ENCODE measurements at places on chromosomes 1 and 21. TPM values are rescaled to one million over a fixed set of nuclear protein-coding genes. Genes with fewer than 3 reads are reported as not detected.

Gene VHLL
- not detected for total RNA-seq

Gene TDRD5
- not detected for total RNA-seq

Gene IL12RB2
- not detected for total RNA-seq

Gene GIPC2
- 0.92 TPM for total RNA-seq

Gene LAD1
- total RNA-seq: not detected

Gene SLAMF8
- not detected for total RNA-seq

Gene APOBEC4
- 0.06 TPM for total RNA-seq

Gene KIAA1614
- 7.6 TPM for total RNA-seq

Gene BCAN
- not detected for total RNA-seq

Gene SPATA45
- total RNA-seq: 0.53 TPM

Gene ACTL8
- not detected for total RNA-seq

Gene ADAMTSL4
- total RNA-seq: 6.3 TPM

Gene OR2L13
- total RNA-seq: not detected

Gene BCL2L15
- 0.26 TPM for total RNA-seq

Gene CAMSAP2
- 24.7 TPM for total RNA-seq

Gene CTSK
- 139 TPM for total RNA-seq

Gene CD1B
- not detected for total RNA-seq

Gene F3
- 3.4 TPM for total RNA-seq

Gene WARS2
- total RNA-seq: 14.6 TPM

Gene OR2T10
- not detected for total RNA-seq

Gene C4BPA
- not detected for total RNA-seq

Gene NENF
- total RNA-seq: 61.1 TPM

Gene KCNE1
- total RNA-seq: 0.53 TPM

Gene TCEA3
- total RNA-seq: 14.0 TPM

Gene FCAMR
- total RNA-seq: not detected

Gene OR6K3
- not detected for total RNA-seq

Gene MAEL
- not detected for total RNA-seq

Gene HEYL
- 0.53 TPM for total RNA-seq

Gene PGLYRP4
- not detected for total RNA-seq

Gene OR2T35
- not detected for total RNA-seq

Gene BSND
- total RNA-seq: not detected

Gene HES5
- not detected for total RNA-seq

Gene IFNLR1
- not detected for total RNA-seq

Gene AVPR1B
- not detected for total RNA-seq

Gene TTC39A
- total RNA-seq: 3.3 TPM

Gene CCDC190
- total RNA-seq: 1.5 TPM

Gene CACNA1S
- total RNA-seq: not detected

Gene C1orf226
- under 0.01 TPM for total RNA-seq

Gene GREM2
- 6.8 TPM for total RNA-seq

Gene FNDC5
- total RNA-seq: 1.2 TPM

Gene LCE1B
- total RNA-seq: not detected

Gene CYP4B1
- not detected for total RNA-seq

Gene LENEP
- total RNA-seq: 0.99 TPM

Gene GBP6
- not detected for total RNA-seq

Gene FCRL1
- total RNA-seq: not detected

Gene CD1E
- total RNA-seq: not detected

Gene TGFB2
- total RNA-seq: 5.7 TPM

Gene RNF186
- not detected for total RNA-seq

Gene CD53
- not detected for total RNA-seq

Gene IRF6
- total RNA-seq: 15.7 TPM

Gene ANKRD45
- 0.40 TPM for total RNA-seq
